ENCODE measurements at places on chromosomes 5 and 9. TPM values are rescaled to one million over a fixed set of nuclear protein-coding genes. Genes with fewer than 3 reads are reported as not detected.

DNA sequence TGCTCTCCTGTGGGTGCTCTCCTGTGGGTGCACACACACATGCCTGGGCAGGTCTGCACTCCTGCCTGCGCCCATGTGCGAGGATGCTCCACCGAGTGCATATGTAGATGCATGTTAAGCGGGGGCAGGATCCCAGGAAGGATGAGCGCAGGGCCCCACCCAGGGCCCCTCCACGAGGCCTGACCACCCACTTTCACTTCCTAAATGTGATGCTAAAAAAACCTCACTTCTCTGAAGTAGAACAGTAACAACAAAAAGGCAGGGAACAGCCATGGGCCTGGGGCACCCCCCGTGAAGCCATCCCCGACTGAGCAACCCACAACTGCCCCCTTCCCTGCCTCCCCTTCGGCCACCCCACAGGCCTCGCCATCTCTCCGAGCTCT lies 48.2 kb upstream of the SARDH start:
- H3K36me3 ChIP-seq, result no peaks in the 10 kb centered on the region
- H3K4me1 ChIP-seq, result no peaks in the 10 kb centered on the region
- H3K4me3 ChIP-seq, result no peak overlapping the region
- H3K27ac ChIP-seq, result no peak overlapping the region
- no peak for DNase-seq
- no peaks in the 10 kb centered on the region for H3K27me3 ChIP-seq

GRCh38 chr9:72800328-72800994 lies 152.4 kb downstream of the ALDH1A1 start:
- no peak for DNase-seq
- no peak overlapping the region for H3K27ac ChIP-seq
- H3K4me1 ChIP-seq, result no peaks in the 10 kb centered on the region
- H3K36me3 ChIP-seq, result no peaks in the 10 kb centered on the region

DNA sequence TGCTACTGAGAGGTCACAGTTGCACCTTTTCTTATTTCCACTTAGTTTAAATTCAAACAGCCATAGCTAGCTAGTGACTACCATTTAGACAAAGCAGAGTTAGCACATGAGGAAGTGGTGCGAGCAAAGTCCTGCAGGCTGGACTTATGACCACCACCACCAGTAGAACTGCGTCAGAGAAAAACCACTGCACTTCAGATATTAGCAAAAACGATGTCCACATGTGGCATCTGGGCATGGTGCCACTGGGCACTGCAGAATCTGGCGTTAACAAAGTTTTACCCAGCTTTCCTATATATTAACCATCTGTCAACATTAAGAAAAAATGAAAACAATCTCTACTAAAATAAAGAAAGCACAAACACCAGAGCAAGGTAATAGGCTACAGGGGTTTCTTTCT lies 80.1 kb downstream of the SPTLC1 start:
- no peaks in the 10 kb centered on the region for H3K36me3 ChIP-seq
- H3K4me3 ChIP-seq, result no peak overlapping the region
- peaks cover 15% of the 10 kb centered on the region for H3K4me1 ChIP-seq

TNC gene
- 1.3 TPM for total RNA-seq

CDKN2B gene
- 3.3 TPM for total RNA-seq

TEX48 gene
- not detected for total RNA-seq

RNF183 gene
- total RNA-seq, result not detected

GRCh38 chr9:2335260-2335659 lies 286.3 kb upstream of the VLDLR start:
- H3K27me3 ChIP-seq, result peaks cover 4% of the 10 kb centered on the region
- no peak overlapping the region for H3K4me3 ChIP-seq
- no peaks in the 10 kb centered on the region for H3K36me3 ChIP-seq
- no peak for DNase-seq

MYOZ3 gene
- 2.0 TPM for total RNA-seq

DNA sequence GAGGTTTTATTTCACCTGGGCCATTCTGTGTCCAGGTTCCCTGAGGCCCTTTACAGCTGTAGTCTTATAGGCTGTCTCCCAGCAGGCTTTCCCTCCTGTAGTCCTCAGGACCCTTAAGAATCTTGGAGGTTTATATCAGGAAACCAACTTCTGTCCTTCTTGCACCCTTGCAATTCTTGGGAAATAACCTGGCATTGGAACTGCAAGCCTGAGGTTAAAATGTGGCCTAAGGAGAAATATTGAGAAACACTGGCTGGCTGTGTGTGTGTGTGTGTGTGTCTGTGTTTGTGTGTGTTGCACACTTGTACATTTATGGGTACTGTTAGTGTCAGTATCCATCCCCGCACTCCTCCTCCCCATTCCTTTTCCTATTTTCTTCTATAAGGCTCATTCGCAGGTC lies 168.9 kb downstream of the PAPPA start:
- no peak overlapping the region for H3K27ac ChIP-seq
- H3K36me3 ChIP-seq, result no peaks in the 10 kb centered on the region
- H3K4me1 ChIP-seq, result peaks cover 10% of the 10 kb centered on the region

KIAA0825 gene
- total RNA-seq, result 5.8 TPM

DNA sequence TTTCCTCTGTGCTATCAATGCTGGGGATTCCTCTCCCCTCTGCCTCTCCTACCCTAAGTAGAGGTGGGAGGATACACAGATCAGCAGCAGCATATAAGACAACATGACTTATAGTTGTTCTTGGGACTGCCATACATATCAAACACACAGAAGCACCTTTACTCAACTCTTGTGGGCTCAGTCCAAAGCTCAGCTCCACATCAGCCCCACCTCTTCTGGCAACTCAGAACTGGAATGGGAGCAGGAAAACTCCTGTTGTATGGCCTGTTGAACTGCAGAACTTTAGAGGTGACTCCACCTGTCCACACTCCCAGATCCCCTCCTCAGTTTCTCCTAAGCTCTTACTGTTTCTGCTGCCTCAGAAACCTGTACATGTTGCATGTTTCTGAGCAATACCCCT lies 127.8 kb downstream of the SV2C start:
- DNase-seq, result no peak
- no peaks in the 10 kb centered on the region for H3K36me3 ChIP-seq

DNA sequence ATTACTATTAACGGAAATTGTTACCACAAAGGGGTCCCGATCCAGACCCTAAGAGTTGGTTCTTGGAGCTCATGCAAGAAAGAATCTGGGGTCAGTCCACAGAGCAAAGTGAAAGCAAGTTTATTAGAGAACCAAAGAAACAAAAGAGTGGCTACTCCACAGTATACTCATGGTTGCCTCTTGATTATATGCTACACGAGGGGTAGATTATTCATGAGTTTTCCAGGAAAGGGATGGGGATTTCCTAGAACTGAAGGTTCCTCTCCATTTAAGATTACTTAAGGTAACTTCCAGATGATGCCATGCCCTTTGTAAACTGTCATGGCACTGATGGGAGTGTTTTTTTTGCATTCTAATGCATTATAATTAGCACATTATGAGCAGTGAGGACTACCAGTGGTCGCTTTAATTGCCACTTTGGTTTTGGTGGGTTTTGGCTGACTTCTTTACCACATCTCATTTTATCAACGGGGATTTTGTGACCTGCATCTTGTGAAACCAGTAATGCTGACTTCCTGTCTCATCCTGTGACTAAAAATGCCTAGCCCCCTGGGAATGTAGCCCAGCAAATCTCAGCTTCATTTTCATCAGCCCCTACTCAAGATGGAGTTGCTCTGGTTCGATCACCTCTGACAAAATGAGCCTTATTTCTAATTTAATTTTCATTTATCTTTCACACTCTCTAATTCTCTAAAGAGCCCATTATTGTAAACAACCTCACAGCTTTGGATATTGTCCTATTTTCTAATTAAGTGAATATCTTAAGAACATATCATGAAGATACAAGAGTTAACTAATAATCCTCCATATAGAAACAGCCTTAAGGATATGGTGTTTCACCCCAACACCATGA lies 336.3 kb downstream of the RASEF start:
- no peak overlapping the region for H3K4me3 ChIP-seq
- H3K27me3 ChIP-seq, result no peaks in the 10 kb centered on the region
- no peak overlapping the region for H3K27ac ChIP-seq
- DNase-seq, result no peak
- H3K4me1 ChIP-seq, result no peaks in the 10 kb centered on the region

DNA sequence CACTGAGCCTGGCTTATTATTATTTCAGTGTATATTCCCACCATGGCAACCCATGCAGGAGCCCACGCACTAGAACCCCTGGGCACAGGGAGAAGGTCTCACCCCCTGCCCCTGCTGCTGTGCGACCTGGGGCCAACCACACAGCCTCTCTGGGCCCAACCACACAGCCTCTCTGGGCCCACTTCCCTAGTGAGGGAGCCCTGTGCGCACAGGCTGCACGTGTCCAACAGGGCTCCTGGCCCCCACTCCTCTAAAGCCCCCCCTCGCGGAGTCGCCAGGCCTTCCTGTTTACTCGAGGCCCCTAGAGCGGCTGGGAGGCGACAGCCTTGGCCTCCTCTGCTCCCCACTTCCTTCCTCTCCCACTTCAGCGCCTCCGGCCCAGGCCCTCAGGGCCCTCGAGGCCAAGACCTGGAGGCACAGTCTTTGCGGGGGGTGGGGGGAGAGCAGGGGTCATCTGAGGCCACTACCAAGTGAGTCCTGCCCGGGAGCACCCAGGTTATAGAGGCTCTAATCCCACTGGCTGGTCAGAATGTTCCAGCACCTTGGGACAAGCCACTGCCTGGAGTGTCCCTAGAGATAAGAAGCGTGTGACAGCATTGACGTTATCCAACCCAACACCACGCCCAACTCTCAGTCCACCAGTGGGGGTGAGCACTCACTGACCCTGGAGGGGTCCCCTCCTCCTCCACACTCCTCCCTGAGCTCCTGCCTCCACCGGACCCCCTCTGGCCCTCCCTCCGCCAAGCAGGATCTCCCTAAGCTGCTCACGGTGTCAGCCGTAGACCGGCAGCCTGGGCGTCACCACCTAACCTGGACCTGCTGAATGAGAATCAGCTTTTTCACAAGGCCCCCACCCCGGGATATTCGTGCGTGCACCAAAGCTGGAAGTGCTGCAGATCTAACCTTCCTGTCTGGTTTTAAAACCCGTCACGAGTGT lies 7.9 kb upstream of the ENG start:
- no peak overlapping the region for H3K4me3 ChIP-seq
- DNase-seq, result peak; percentile 80
- H3K36me3 ChIP-seq, result no peaks in the 10 kb centered on the region

PCDHB8 gene
- total RNA-seq, result 1.5 TPM

GRCh38 chr9:111630182-111630963 lies 761 bp upstream of the DNAJC25 start:
- no peaks in the 10 kb centered on the region for H3K27me3 ChIP-seq
- no peak for DNase-seq
- no peaks in the 10 kb centered on the region for H3K36me3 ChIP-seq
- H3K4me1 ChIP-seq, result peaks cover 3% of the 10 kb centered on the region

DNA sequence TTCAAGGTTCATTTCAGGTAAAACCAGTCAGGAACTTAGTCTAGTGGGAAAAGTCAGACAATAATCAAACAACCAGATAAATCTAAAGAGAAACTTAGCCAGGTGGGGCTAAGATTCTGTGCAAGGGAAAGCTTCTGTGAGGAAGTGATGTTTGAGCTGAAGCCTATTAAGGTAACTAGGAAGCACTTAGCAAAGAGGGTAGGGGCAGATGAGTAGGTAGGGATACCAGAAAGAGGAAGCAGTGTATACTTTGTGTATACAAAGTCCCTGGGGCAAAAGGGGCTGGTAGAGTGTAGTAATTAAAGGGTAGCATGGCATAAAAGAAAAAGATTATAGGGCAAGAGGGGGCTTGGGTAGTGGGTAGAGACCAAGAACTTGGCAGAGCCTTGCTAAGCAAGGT lies 3.6 kb upstream of the SPATA24 start:
- H3K36me3 ChIP-seq, result no peaks in the 10 kb centered on the region
- no peak overlapping the region for H3K4me3 ChIP-seq
- no peaks in the 10 kb centered on the region for H3K4me1 ChIP-seq
- no peaks in the 10 kb centered on the region for H3K27me3 ChIP-seq
- no peak overlapping the region for H3K27ac ChIP-seq

- peaks cover 1% of the 10 kb centered on the region for H3K4me1 ChIP-seq
- H3K4me3 ChIP-seq, result no peak overlapping the region
- no peaks in the 10 kb centered on the region for H3K36me3 ChIP-seq
- DNase-seq, result no peak
- no peaks in the 10 kb centered on the region for H3K27me3 ChIP-seq
- H3K27ac ChIP-seq, result no peak overlapping the region
These were observed 14.3 kb downstream of the ZBTB34 start for GRCh38 chr9:126874546-126875314.

DNA sequence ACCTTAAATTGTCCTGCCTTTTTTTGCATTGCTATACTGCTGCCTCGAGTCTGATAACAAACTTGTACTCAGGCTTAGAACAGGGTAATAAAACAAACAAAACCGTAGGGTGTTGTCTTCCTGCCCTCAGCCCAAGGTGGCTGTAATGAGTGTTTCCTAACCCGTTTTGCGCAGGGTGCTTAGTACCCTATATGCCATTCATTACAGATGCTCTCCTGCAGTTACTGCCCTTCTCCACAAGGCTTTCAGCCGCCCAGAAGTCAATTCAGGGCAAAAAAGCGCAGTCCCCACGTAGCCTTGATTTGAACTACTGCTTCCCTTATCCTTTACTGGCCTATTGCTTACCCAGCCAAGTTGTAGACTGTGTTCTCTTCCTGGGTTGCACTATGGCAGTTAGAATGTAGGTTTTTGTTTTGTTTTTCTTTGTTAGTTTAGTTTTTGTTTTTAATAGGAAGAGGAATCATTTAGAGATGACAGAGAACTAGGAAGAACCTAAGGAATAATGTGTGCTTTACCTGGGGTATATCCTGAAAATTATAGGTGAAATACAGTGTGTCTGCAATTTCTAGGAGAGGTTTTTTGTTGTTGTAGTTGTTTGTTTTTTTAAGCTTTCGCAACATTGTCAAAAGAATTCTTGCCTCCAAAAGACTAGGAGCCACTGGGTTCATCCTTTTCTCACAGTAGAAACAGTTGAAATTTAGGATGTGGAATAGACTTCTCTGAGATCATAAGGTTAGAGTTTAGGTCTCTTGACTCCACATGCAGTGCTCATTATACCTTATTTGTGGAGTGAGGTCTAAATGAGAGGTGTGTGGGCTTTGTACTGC lies 1.3 kb downstream of the HMGXB3 start:
- H3K4me1 ChIP-seq, result peaks cover 4% of the 10 kb centered on the region
- DNase-seq, result no peak
- peak overlapping the region; percentile 99 for H3K4me3 ChIP-seq
- H3K27ac ChIP-seq, result no peak overlapping the region
- no peaks in the 10 kb centered on the region for H3K27me3 ChIP-seq
- H3K36me3 ChIP-seq, result no peaks in the 10 kb centered on the region

- peaks cover 15% of the 10 kb centered on the region for H3K4me1 ChIP-seq
- H3K27ac ChIP-seq, result no peak overlapping the region
- no peaks in the 10 kb centered on the region for H3K36me3 ChIP-seq
- H3K27me3 ChIP-seq, result no peaks in the 10 kb centered on the region
- peak overlapping the region; percentile 71 for H3K4me3 ChIP-seq
These were observed 1.3 kb downstream of the NOTCH1 start for GRCh38 chr9:136544548-136544963.

DDX4 gene
- not detected for total RNA-seq

DNA sequence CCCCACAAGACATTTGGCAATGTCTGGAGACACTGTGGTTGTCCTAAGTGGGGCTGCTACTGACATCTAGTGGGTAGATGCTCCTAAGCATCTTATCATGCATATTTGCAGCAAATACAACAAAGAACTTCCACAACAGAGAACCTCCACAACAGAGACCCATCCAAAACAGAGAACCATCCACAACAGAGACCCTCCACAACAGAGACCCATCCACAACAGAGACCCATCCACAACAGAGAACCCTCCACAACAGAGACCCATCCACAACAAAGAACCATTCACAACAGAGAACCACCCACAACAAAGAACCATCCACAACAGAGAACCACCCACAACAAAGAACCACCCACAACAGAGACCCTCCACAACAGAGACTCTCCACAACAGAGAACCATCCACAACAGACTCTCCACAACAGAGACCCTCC lies 32.8 kb downstream of the ARPC5L start:
- no peak overlapping the region for H3K27ac ChIP-seq
- H3K36me3 ChIP-seq, result no peaks in the 10 kb centered on the region
- H3K4me1 ChIP-seq, result no peaks in the 10 kb centered on the region
- no peaks in the 10 kb centered on the region for H3K27me3 ChIP-seq

All from ovary (tissue), 10 donors.